ENCODE measurements at places on chromosomes 6 and 20.

DNA sequence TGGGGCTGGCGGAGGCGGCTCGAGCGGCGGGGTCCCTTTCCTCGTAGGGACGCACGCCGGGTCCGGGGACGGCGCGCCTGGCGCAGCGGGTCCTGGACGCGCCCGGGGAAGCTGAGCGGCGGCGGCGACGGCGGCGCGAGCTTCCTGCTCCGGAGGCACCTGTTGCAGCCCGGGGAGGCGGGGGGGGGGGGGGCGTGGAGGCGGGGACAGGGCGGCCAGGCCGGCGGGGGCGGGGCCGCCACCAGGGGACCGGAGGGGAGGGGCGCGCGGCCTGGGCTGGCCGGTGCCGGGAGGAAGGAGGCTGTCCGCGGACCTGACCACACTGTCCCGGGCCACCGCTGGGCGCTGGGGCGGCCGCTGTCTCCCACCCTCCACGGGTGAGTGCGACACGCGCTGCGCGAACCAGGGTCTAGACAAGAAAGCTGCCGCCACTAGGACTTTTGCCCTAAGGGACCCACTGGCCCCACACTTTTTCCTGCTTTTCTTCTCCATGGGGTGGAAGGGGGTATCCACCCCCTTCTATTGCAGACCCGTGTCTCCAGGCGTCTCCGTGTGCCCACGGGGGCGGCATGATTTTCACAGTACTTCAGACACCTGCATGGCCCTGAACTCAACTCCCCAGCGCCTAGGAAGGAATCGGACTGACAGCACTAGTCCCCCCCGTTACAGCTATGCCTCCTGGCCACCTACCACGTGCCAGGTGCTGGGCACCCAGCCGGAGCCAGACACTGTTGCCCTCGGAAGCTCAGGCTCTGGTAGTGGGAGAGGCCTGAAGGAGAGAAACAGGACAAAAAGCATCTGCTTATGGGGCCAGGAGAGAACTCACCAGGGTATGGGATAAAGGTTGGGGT lies at the start of gene NFATC2:
Gene NFATC2 (minus strand): TSS at position 149 of the 851 bp plus-strand sequence. CDS start 220 bp downstream, outside the sequence.
- peak; percentile 54 for DNase-seq

GRCh38 chr6:11460001-11460668 lies 77.4 kb upstream of the TMEM170B start:
- peak; percentile 61 for DNase-seq

DNA sequence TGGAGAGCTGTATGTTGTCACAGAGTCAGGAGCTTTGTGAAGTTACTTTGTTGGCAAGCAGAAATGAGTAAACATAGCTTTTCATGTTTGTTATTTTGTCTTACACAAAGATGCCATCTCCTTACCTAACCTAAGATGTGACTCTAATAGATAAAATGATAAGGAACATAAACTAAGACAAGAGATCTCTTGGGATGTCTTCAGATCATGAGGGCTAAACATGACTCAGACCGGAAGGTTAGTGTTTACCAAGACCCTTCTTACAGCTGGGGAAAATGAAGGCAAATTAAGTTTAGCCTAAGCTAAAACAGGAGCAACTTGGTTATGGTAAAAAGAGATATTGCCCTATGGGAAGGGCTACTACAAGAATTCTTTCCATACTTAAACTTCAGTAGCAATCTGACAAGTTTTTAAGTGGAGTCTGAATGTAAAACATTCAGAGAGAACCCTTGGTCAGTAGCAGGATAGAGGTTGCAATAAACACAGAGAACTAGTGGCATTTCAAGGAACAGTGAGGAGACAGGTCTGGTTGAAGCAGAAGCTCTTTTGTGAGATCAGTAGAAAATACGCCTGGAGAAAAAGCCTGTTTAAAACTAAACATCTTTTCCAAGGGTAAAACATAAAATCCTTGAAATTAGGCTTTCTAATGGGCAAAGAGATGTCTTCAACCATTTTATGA lies 29.9 kb downstream of the SGK1 start:
- no peak for DNase-seq

DNA sequence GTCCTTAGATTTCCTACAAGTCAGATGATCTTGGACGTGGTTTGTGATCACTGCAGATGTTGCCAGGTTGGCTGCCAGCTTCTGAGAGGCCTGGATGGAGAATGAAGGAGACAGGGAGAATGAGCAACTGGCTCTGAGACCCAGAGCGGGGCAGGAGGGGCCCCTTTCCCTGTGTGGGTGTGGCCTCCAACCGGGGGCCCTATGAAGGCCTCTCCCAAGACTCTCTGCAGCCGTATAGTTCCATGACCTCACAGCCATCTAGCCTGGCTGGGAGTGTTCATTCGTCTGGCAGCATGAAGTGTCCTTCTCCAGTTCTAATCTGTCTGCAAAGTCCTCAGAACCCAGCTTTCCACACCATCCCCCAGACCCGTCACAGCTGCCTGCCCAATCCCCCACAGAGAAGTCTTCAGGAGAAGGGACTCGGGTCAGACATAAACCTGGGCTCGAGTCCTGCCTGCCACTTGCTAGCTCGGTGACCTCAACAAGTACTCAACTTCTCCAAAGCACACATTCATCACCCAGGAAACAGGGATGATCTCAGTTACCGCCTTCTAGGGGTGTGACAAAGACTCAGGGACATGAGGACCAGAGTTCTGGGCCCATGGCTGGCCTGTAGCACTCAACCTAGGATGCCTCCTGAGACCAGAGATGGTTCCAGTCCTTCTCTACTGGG lies 122.6 kb downstream of the EDN3 start:
- DNase-seq: no peak
